ENCODE measurements at places on chromosomes 3 and 15. TPM values are rescaled to one million over a fixed set of nuclear protein-coding genes. Genes with fewer than 3 reads are reported as not detected.

DNA sequence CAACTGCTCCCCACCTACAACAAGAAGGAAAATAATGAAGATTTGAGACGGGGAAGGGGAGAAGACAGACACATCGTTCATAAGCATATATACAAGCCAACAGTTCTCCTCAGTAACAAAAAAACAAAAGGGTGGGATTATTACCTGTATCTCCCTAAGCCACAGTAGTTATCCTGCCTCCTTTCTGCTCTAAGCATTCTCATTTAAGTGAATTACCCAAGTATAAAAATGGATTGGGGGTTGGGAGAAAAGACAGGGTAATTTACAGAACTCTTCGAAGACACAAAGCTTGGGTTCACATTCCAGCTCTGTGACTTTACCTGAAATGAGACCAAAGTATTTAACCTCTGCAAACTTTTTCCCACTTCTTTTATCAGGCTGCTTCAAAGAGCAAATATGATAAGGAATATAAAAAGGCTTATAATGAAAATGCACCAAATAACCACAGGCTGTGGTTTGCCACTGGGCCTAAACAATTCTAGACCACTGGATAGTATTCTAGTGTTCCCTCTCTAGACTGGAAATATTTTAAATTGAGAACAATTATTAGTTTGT, 64.4 kb downstream of the UACA start:
- H3K4me1 ChIP-seq: no peaks in the 10 kb centered on the region
- peaks cover 31% of the 10 kb centered on the region for H3K27me3 ChIP-seq
- DNase-seq: no peak
- H3K36me3 ChIP-seq: no peaks in the 10 kb centered on the region
- no peak overlapping the region for H3K27ac ChIP-seq
- H3K4me3 ChIP-seq: no peak overlapping the region

DNA sequence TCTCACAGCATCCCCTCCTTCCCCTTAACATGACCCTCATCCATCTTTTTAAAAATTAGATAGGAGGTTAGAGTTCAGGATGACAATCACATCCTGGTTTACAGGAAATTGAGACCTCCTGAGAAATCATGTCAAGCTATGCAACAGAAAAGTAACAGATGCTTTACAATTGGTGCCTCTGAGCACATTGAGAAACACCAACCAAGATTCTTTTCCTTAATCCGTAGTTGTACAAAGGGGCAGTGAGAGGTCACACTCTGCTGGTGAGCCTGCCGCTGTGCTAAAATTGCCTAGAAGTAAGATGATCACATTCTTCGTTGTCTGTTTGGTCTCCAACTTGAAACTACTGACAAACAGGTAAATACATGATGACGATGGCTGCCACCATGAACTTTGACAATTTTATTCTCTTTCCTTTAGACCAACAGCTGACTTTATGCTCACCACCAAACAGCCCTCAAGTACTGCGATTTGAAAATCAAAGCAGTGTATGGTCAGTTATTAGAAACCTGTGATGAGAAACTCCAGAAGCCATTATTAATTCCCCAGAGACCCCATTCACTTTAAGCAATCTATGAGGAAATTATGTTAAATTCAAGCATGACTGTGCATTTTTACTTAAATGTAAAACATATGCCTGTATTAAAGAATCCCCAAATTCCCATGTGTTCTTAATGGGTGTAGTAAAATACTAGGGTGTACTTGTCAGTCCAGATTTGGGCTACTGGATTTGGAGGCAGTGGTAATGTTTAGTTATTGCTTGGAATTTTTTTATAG, 210.7 kb upstream of the UBE2E1 start:
- H3K4me1 ChIP-seq: peaks cover 7% of the 10 kb centered on the region
- no peak overlapping the region for H3K27ac ChIP-seq

The SLC12A8 gene
- 0.45 TPM for total RNA-seq

DNA sequence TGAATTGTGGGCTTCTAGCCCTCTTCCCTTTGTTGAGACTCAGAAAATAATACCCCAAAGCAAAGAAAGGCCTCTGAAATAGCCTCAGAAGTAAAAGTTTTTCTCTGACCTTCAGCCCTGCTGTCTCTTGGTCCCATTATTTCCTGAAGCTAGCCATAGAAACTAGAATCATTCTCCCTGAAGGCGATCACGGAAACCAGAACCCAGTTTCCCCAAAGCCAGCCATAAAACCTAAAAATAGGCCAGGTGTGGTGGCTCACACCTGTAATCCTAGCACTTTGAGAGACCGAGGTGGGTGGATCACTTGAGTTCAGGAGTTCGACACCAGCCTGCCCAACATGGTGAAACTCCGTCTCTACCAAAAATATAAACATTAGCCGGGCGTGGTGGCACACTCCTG, 27.2 kb downstream of the EXD1 start:
- H3K4me1 ChIP-seq: no peaks in the 10 kb centered on the region
- no peaks in the 10 kb centered on the region for H3K36me3 ChIP-seq
- DNase-seq: no peak
- no peak overlapping the region for H3K4me3 ChIP-seq
- H3K27me3 ChIP-seq: peaks cover 6% of the 10 kb centered on the region

DNA sequence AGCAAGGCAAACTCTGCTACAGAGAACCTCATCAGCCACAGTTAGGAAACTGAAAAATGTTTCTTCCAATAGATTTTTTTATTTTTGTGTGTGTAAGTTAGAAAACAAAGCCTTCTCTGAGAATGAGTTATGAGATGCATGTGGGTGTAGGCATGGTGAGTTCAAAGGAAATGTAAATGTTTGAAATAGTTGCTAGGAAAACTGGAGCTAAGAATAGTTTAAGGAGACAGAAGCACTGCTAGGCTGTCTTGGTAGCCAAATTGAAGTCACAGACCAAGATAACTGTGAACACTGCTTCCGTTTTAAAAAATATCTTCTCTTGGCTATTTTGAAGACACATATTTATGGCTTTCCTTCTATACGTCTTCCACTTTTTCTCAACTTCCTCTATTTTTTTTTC, 1501.2 kb upstream of the CADM2 start:
- H3K27me3 ChIP-seq: no peaks in the 10 kb centered on the region
- no peak overlapping the region for H3K4me3 ChIP-seq
- no peak for DNase-seq
- H3K27ac ChIP-seq: no peak overlapping the region
- H3K4me1 ChIP-seq: no peaks in the 10 kb centered on the region

DNA sequence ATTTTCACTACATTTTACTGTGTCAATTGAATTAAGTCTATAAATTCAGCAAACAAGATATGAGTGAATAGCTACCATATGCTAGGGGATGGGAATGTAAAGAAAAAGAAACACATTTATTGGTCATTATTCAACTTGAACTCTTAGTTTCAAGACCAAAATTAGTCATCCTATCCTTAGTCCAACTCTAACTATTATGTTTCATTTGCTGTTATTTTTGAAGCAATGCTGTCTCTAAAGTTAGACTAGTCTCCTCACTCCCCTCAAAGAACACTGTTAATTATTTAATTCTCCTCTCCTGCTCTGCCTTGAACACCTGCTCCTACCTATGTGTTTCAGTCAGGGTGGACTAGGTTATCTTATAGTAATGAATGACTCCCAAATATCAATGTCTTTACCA, 920.9 kb downstream of the TUSC7 start:
- no peak overlapping the region for H3K27ac ChIP-seq
- no peak overlapping the region for H3K4me3 ChIP-seq
- no peak for DNase-seq
- H3K27me3 ChIP-seq: no peaks in the 10 kb centered on the region

- H3K27me3 ChIP-seq: no peaks in the 10 kb centered on the region
- peaks cover 26% of the 10 kb centered on the region for H3K36me3 ChIP-seq
- H3K27ac ChIP-seq: no peak overlapping the region
- H3K4me1 ChIP-seq: peaks cover 34% of the 10 kb centered on the region
- H3K4me3 ChIP-seq: no peak overlapping the region
- no peak for DNase-seq
These were observed 16.7 kb downstream of the KAT2B start for GRCh38 chr3:20056725-20057611.
